ENCODE measurements at places on chromosomes 1 and 21.

DNA sequence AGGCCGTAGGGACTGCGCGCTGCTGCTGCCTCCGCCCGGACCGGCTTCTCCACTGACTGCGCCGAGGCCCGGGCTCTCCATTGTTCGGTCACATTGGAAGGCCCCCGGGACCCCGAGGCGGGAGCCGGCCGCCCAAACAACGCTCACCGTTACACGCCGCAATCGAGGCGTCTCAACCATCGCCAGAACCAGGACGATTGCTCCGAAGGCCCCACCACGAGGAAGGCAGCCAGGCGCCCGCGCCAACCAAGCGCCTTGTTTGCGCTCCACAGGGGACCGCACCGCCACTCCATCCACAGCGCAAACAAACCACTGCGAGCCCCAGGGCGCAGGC lies 595 bp downstream of the GLUL start:
- DNase-seq: peak; percentile 49

- no peak for DNase-seq
Measured at GRCh38 chr21:34979383-34979782, 69.7 kb downstream of the RUNX1 start.

DNA sequence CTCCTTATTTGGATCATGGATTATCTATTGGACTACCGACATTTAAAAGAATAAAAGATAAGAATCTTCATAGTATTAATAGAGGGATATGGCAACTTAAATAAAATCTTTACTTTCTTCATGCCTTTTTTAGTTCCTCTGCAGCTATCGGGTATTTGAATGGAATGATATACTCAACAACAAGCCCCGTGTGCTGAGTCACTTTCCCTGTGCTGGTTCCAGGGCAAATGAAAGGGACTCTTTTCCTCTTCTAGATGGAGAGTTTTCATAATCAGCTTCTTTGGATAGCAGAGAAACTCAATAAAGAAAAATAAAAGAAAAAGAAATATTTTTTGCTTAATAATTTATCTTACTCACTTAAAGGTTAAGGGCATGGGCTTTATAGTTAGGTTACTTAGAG lies 213.7 kb downstream of the LRRC40 start:
- DNase-seq: no peak

DNA sequence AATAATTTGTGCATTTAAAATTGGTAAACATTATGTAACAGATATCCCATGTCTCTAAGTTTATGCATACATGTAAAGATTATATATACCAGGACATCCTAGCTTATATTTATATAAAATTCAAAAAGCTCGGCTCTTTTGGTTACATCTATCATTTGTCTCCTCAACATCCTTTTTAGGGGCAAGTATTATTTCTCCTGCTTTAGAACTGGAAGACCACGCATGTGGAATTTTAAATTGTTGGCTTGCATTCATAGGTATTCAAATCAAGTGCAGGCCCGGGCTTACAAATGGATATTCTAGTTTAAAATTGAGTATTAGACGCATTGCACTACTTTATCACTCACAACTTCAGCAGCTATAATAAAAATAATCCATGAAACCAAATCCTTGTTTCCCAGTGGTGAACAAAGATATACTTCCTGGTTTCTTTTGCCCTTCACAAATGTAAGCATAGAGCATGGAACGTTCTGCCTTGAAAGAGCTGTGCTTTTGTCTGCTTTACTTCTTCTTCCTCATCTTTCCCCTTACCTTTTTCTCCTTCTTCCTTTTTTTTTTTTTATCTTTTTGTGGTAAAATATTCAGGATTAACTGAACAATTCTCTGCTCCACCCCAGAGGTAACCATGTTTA lies 57.1 kb downstream of the DDAH1 start:
- DNase-seq: no peak

DNA sequence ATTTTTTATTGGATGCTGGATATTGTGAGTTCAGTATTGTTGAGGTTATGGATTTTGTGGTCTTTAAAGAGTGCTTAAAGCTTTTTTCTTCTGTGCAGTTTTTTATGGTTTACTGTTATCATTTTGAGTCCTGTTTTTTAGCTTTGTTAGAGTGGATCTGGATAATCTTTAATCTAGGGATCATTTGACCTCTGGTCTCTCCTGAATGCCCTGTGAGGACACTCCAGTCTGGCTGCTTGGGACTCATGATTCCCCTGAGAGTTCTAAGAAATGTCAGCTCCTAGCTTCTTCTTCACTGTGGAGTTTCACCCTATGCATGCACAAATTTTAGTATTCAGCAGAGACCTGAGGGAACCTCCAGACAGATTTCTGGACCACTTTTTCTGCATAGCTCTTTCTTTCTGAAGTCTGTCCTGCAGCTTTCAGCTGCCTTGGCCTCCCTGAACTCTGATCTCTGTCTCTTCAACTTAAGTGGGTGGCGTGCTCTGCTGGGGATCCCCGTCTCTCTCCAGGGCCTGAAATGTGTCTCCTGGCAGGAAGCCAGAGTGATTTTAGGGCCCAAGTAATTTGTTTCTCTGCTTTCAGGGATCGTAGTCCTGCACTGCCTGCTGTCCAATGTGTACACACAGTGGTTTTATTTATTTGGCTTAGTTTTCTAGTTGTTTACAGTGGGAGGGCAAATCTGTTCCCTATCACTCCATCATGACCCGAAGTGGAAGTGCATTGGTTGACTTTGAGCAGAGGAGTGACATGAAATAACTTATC lies 14.7 kb downstream of the PEX14 start:
- DNase-seq: no peak

- DNase-seq: peak; percentile 70
Measured at GRCh38 chr1:175192630-175193526, at the start of gene KIAA0040. Gene KIAA0040, minus strand, starts transcription at chr1:175192776. Its CDS starts 31,763 bp downstream, at chr1:175161013.

GRCh38 chr1:180278596-180279395 lies 48.7 kb downstream of the LHX4 start:
- no peak for DNase-seq

- no peak for DNase-seq
Measured at GRCh38 chr1:18288722-18289121, 181.1 kb downstream of the IGSF21 start.

DNA sequence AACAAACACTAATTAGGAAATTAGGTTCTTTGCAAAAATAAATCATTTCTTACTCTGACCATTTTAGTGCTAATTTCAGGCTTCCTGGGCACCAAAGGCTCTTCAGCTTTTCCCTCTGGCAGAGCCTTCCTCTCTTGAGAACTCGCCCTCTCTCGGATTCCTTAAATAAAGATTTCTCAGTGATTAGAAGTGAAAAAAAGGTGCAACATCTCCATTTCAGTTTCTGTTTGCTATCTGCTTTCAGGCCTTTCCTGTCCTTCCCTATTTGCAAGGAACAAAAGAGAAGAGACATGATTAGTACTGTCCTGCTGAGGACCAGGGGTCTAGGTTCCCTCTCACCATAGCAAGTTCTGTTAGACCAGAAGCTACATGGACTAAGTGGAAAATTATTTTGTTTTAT lies 27.8 kb upstream of the CACYBP start:
- DNase-seq: no peak

- DNase-seq: no peak
Measured at GRCh38 chr1:234553240-234554188, 56.5 kb downstream of the IRF2BP2 start.

DNA sequence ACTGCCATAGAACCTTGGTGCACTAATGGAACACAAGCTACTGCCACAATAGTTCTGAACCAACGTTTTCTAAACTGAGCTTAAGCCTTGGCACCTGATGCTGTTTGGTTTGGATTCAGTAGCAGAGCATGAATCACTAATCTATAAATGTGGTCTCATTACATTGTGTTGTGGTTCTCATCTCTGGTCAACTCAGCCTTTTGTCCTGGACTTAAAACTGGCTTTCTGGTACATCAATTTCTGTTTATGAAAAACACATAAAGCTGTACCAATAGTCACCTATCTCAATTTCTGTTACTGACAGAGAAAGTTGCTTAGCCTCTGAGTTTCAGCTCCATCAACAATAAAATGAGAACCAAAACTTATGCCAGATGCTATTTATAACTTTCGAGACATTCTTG lies 197.5 kb upstream of the KIAA0040 start:
- DNase-seq: no peak

- DNase-seq: no peak
Measured at GRCh38 chr1:89279011-89279466, 6.4 kb upstream of the GBP5 start.
